ENCODE measurements at places on chromosomes 1 and 21.

- peak; percentile 71 for DNase-seq
Observed at GRCh38 chr1:246219508-246220030, 287.5 kb downstream of the SMYD3 start.

DNA sequence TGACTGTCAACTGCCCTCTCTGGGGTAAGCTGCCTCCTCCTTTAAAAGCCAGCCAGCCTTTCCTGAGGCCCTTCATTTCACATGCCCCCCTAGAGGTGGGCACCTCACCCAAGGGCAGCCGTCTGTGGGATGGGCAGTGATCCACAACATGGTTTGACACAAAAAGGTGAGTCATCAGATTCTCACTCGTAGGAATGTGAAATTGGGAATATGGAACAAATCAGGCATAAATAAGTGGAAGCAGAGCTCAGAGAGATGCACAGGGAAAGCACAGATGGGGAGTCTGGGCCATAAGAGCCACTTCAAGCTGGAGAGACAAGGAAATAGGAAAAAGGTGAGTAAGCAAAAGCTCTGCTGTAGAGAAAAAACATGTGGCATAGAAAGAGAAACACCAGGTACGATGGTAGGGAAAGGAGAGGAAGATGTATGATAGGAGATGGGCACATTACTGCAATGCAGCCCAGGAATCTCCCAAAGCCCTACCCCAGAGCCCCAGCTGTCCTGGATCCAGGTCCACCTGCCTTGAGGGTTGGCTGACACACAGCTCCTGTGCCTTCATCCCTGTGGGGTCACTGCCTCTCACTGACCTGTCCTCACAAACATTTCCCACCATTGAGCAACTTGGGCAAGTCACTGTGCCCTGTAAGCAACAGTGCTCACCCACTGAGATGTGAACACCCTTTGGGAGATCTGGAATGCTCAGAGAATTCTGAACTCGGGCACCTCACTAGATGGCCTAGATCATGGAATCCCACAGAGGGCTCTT is 86.6 kb downstream of the ASTN1 start:
- no peak for DNase-seq

- peak; percentile 92 for DNase-seq
Observed at GRCh38 chr1:184622136-184622823, 132.4 kb downstream of the EDEM3 start.

DNA sequence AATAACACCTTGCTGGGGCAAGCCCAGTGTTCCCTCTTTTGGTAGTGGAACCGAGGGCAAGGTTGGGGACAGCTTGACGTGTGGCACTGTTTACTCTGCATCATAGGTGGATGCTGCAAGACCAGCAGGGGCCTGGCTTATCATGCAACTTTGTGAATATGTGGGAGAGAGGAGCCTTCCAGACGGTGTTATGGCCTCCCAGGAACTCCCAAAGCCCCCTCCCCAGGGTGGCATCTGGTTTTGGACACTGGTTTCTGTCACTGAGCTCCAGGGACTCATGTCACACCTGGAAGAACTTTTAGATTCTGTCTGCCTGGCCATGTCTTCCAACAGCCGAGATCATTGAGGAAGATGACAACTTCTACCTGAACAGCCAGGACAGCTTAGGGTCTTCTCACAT is 1.4 kb upstream of the TLR5 start:
- DNase-seq = no peak

DNA sequence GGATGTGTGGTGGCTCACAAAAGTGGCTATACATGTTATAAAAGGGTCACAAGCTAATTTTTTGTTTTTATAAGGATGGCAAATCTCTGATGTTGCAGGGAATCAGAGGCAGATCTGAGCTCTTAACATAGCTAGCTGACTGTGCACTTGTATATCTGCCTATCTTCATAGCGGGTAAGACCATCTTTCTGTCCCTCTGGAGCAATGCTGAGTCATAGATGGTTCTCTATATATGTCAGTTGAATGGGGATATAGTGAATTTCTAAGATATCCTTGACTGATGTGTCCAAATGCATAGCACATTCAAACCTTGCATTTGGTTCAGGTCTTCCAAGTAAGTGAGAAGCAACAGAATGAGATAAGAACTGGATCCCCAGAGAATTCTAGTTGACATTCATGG is 272.6 kb upstream of the PROX1 start:
- no peak for DNase-seq

GRCh38 chr1:160360227-160360695 is 6.6 kb upstream of the NHLH1 start:
- no peak for DNase-seq

- DNase-seq = peak; percentile 97
Observed at GRCh38 chr1:219324629-219325367, 151.1 kb downstream of the LYPLAL1 start.

DNA sequence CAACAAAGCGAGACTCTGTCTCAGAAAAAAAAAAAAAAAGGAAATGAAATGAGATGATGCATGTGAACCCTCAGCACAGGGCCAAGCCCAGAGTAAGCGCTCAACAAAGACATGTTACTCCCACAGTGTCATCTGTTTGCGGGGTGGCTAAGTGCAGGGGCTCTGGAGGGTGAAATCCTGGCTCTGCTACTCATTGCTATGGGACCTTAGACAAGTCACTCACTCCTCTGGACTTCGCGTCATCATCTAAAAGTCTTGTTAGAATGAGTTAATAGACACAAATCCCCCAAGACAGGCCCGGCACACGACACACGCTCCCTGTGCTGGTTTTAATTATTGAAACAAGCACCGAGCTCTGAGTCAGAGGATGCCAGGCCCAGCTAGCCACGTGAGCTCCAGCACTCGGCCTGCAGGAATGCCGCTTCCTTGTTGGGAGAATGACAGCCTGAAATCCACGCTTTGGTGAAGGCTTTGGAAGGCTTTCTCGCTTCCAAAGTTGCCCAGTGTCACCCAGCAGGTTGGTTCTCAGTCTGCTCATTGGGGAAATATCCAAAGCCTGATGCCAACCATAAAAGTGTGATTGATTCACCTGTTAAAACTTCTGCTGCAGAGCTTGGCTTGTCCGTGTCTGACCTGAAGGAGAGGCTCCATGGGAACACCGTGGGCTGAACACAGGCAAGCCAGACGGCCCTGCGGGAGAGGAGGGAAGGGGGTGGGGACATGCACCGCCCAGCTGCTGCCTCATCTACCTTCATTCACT is 36.7 kb upstream of the TARDBP start:
- peak; percentile 68 for DNase-seq

GRCh38 chr1:63859480-63860275 is 85.9 kb downstream of the ROR1 start:
- DNase-seq = no peak

- DNase-seq = no peak
Observed at GRCh38 chr1:109136766-109137165, 22.9 kb downstream of the ELAPOR1 start.

DNA sequence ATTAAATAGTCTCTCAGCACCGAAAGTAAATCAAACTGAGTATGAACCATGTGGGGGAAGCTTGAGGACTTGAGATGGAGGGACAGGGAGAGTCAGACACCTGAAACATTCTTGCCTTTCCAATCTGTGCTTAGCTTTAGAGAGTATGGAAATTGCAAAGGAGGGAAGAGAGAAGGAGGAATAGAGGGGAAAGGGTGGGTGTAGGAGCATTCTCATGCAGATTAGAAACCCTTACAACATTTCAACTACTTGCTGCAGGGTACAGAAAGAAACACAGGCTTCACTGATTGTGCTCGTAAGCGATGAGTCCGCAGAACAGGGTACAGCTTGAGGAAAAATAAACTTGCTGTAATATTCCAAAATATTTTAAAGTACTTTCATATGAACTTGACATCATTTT is 73.8 kb downstream of the NIBAN1 start:
- DNase-seq = no peak

DNA sequence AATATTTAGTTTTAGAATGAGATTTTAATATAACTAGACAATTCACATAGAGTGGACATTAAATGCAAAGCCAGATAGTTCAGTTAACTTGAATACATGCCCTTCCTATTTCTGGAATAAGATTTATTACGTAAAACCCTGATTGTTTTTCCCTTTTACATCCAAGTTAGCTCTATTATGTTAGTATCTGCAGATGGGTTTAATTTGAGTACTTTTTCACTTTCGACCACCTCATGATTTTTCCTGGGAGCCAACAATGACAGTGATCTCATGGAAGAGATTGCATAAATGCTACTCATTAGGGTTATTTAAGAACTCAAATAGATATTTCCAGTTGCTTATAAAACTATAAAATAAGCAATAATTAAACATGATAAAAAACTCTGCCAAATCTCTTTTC is 199.4 kb upstream of the PTGFR start:
- no peak for DNase-seq

- DNase-seq = no peak
Observed at GRCh38 chr1:103108376-103109150, at the start of gene COL11A1. TSS of gene COL11A1 (minus strand) at chr1:103108522. CDS start at chr1:103108178, 344 bp downstream.

GRCh38 chr1:107941123-107941522 is 23.9 kb downstream of the VAV3 start:
- no peak for DNase-seq

- DNase-seq = no peak
Observed at GRCh38 chr1:20047096-20047495, 22.9 kb upstream of the PLA2G5 start.

- no peak for DNase-seq
Observed at GRCh38 chr1:222275729-222276465, 272.0 kb downstream of the HHIPL2 start.

- DNase-seq = no peak
Observed at GRCh38 chr21:19535356-19535755, 1131.8 kb upstream of the TMPRSS15 start.

GRCh38 chr1:56709269-56709880 is 64.3 kb downstream of the PRKAA2 start:
- DNase-seq = peak; percentile 66

GRCh38 chr1:63442141-63442475 is 74.7 kb downstream of the ALG6 start:
- no peak for DNase-seq

GRCh38 chr1:37574834-37575480 is 18.2 kb downstream of the DNALI1 start:
- DNase-seq = peak; percentile 27

- DNase-seq = no peak
Observed at GRCh38 chr1:117389779-117390178, 22.5 kb downstream of the MAN1A2 start.

- DNase-seq = no peak
Observed at GRCh38 chr1:75136195-75136815, 2.1 kb downstream of the LHX8 start.

- DNase-seq = no peak
Observed at GRCh38 chr1:185972096-185972850, 238.1 kb downstream of the HMCN1 start.

GRCh38 chr1:116986421-116987255 is 14.9 kb upstream of the CD101 start:
- no peak for DNase-seq

DNA sequence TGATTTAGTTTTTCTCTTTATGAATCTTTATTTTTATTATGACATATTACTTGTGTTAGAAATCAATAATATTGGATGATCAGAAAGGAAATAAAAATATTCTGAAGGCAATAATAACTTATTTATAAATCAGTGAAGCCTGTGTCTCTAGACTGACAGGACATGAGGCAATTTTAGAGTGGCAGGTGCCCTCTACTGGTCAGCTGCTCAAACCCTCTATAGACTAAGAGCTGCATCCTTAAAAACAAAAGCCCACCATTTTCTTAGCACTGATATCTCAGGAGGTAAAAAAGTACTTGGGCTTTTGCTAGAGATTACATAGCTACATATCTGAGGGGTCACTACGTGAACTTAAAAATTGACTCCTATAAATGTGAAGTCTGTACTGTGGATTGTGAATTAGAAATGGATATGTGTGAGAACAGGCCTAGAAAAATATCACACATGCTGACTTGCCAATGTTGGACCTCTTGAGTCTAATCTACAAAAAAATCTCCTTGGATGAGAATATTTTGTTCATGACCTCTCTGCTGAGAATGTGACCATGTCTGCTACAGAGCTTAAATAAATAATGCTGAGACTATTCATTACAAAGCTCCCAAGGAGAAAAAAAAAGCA is 597.9 kb upstream of the ADAMTS5 start:
- DNase-seq = peak; percentile 51

DNA sequence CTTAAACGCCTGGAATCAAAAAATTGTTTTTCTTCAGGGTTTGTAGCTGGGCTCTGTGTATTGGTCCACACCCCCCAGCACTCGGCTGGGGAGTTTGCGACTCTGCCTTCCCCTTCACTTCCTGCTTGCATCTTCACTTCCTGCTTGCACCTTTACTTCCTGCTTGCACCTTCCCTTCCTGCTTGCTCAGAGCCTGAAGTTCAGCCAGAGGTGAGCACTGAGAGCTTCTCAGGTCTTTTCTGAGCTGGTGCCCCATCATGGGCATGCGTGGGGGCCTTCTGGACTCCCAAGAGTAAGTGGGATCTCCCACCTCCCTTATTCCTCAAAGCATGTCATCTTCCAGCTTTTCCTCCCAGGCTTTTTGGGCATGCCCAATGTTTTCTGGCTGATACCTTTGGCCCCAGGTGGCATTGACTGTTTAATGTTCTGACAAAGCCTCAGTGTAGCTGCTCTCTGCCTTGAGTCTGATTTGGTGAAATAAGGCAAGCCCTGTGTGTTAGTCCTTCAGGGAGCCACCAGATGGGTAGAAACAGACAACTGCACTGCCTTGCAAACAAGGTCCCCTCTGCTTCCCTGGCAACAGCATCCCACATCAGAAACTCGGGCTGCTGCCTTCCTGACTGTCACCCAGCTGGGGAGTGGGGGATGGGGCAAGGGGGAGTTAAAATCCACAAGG is 3.5 kb downstream of the KRTAP10-2 start:
- DNase-seq = no peak

- DNase-seq = no peak
Observed at GRCh38 chr1:94104776-94105580, 16.0 kb downstream of the ABCA4 start.

DNA sequence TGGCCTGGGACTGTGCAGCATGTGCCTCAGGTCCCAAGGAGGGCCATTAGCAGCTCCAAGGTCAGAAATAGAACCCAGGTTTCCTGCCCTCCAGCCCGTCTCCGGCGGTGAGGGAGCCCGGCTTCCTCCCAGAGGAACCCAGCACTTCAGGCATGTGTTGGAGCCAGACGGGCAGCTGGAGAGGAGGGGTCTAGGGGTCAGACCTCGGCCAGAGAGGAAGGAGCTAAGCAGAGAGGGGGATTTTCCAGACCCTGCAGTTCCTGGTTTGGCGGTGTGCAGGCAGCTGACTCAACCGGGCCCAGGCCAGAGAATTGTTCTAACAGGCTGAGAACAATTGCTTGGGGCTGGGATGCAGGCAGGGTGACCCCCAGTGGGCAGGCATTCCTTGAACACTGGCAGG is 37.1 kb downstream of the HSPG2 start:
- no peak for DNase-seq
